ENCODE measurements at places on chromosomes 2 and 18.

DNA sequence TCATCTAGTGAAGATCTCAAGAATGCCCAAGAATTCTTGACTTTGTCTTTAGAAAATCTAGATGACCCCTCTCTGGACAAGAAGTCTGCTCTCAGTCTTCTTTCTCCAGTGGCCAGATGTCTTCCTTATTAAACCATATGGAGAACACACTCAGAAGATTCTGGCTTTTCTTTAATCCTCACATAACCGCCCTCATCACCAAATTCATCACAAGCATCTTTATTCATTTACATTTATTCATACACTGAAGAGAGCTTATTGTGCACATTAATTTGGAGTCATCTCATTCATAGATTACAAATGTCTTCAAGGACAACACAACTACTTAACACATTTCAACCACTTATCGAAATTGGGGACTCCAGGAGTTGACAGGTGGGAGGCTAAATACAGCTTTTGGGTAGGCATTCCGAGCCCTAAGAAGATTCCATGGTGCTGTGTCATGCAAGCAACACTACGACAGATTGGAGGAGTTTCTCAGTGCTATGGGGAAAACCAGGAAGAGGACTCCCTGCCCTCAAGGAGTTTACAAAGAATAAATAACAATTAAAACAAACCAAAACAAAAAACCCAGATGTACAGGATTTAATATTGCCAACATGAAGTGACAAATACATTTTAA, 64.8 kb upstream of the LCLAT1 start:
- H3K36me3 ChIP-seq, result no peaks in the 10 kb centered on the region
- DNase-seq, result no peak
- H3K27me3 ChIP-seq, result no peaks in the 10 kb centered on the region
- H3K4me1 ChIP-seq, result no peaks in the 10 kb centered on the region

DNA sequence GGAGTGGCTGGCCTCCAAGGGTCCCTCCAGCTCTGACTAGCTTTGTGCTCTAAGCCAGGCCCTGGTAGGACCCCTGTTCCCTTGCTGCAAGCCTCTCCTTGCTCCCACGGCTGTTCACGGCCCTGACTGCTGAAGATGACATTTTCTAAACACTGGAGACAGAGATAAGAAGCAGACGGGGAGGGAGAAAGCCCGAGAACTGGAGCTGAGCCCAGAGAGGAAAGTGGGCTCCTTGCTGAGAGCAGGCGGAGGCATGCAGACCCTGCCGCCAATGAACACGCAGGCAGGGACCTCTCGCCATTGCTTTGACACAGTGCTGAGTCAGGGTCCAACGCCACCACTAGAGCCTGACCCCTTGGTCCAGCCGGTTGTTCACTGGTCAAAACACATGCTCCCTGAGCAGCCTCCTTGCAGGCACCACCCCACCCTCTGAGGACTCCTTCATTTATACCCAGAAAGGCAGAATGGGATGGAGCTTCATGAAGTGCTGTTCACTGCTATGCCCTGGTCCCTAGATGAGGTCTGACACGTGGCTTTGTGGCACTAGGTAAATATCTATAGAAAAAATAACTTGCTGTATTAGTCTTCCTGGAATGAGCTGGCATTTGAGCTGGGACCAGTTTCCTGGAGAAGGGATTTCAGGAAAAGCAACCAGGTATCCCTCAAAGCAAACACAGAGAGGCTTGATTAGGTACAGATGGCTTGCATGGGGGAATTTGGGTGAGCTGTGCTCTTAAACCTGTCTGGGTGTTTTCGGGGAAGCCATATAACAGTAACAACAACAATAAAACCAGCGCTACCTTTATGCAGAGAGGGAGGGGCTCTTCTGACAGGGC, 65.7 kb downstream of the MCFD2 start:
- no peak overlapping the region for H3K27ac ChIP-seq
- peaks cover 65% of the 10 kb centered on the region for H3K27me3 ChIP-seq
- no peaks in the 10 kb centered on the region for H3K36me3 ChIP-seq
- DNase-seq, result no peak
- no peaks in the 10 kb centered on the region for H3K4me1 ChIP-seq
- H3K4me3 ChIP-seq, result no peak overlapping the region

GRCh38 chr2:195602687-195603086, 54.3 kb upstream of the SLC39A10 start:
- H3K4me1 ChIP-seq, result no peaks in the 10 kb centered on the region
- no peak for DNase-seq
- no peak overlapping the region for H3K4me3 ChIP-seq
- no peak overlapping the region for H3K27ac ChIP-seq

DNA sequence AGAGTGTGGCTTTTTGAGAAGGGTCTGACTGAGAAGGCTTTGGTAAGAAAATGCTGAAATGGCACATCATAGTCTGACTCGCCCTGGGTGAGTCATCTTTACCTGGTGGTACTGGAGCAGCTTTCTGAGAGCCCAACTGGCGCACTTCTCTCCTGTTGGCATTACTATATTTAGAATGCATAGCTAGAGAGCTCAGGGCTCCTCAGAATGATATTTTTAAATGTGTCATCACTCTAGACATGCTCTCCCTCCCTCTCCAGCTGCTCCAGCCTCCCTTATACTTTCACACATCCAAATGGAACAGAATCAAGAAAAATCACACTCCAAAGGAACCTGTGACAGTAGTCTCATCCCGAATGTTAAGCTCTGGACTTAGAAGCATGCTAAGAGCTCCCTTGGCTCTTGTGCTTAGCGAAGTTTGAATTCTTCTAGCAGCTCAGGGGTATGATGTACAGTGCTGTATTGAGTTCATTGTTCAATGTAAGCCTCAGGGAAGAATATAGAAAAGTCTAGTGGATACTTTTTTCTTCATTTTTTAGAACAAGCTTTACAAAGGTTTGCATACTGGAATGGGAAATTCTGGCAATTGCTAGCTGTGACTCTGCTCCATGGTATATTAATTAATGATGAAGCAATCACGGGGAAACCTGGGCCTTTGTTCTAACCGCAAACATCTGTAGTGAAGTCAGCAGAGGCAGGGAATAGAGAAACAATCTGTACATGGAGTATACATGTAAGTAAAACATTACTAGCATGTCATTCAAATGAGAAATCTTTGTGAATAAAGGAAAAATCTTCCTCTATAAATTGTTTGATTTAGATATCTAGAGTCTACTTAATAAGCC, 751.2 kb upstream of the NRXN1 start:
- H3K27me3 ChIP-seq, result no peaks in the 10 kb centered on the region
- H3K4me3 ChIP-seq, result no peak overlapping the region
- no peaks in the 10 kb centered on the region for H3K4me1 ChIP-seq
- DNase-seq, result no peak

DNA sequence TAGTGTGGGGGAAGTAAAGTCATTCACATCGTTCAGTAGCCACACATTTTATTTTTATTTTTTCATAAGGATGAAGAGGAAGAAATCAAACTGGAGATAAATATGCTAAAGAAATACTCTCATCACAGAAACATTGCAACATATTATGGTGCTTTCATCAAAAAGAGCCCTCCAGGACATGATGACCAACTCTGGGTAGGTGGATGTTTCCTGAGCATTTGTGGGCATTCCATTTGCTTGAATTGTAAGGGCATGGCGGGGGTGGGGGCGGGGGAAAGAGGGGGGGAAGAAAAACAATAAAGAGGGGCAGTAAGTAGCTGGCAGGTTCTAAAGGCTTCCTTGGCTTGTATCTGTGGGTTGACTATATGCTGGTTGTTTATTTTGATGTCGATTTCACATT, 126.4 kb downstream of the MAP4K4 start:
- peaks cover 47% of the 10 kb centered on the region for H3K36me3 ChIP-seq
- H3K27me3 ChIP-seq, result no peaks in the 10 kb centered on the region
- no peak overlapping the region for H3K4me3 ChIP-seq

DNA sequence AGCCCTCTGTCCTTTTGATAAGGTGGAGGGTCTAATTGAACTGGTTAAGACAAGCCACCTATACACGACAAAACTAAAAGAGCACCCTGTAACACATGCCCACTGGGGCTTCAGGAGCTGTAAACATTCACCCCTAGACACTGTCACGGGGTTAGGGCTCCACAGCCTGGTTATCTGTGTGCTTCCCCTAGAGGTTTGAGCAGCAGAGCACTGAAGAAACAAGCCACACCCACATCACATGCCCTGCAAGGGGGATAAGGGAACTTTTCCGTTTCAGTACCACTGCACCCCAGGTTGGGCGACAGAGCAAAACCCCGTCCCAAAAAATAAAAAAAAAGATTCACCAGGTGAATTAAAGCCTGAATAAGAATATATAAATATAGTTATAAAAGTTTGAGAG, 913.7 kb upstream of the ACVR2A start:
- no peak overlapping the region for H3K4me3 ChIP-seq
- no peak for DNase-seq
- no peaks in the 10 kb centered on the region for H3K36me3 ChIP-seq
- H3K27me3 ChIP-seq, result no peaks in the 10 kb centered on the region

GRCh38 chr2:184270660-184271059, 327.7 kb upstream of the ZNF804A start:
- H3K4me3 ChIP-seq, result no peak overlapping the region
- no peak overlapping the region for H3K27ac ChIP-seq
- no peak for DNase-seq
- H3K4me1 ChIP-seq, result no peaks in the 10 kb centered on the region

GRCh38 chr18:11500153-11501122, 109.0 kb upstream of the SLC35G4 start:
- H3K4me3 ChIP-seq, result no peak overlapping the region

DNA sequence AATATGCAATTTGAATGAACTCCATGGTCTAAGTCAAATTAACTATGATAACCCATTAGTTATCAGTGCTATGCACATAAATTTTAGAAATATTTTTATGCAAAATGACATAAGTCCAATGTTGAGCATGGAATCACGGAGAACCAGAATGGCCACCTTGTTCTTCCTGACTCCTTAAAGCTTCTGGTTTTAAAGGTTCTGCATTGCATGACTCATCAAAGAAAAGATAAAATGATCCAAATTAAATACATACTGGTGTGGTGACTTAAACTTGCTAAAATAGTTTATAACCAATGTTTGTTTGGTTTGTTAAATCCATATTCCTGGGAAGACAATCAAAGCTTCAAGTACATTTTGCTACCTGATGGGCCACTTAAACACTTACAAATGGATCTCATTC, 1146.9 kb upstream of the NRXN1 start:
- no peaks in the 10 kb centered on the region for H3K27me3 ChIP-seq
- no peak for DNase-seq
- no peaks in the 10 kb centered on the region for H3K4me1 ChIP-seq
- H3K27ac ChIP-seq, result no peak overlapping the region
- no peak overlapping the region for H3K4me3 ChIP-seq
- no peaks in the 10 kb centered on the region for H3K36me3 ChIP-seq

DNA sequence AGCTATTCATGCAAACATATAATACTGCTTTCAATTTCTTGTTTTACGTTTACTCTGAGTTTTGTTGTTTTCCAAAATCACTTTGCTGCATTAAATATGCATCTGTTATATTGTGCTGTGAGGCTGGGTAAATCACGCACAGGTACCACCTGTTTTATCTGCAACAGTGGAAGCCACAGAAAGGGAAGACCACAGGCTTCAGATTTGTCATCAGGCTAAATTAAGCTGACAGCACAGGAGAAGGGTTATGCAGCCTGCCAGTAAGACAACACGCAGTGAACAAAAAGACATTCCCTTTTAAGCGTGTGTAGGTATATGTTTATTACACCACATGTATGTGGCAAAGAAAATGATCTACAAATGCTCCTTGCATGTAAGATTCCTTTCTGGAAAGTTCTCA, 38.2 kb downstream of the ZNF516 start:
- no peaks in the 10 kb centered on the region for H3K27me3 ChIP-seq
- no peak for DNase-seq
- H3K4me1 ChIP-seq, result peaks cover 32% of the 10 kb centered on the region
- no peak overlapping the region for H3K27ac ChIP-seq
- H3K36me3 ChIP-seq, result peaks cover 5% of the 10 kb centered on the region

DNA sequence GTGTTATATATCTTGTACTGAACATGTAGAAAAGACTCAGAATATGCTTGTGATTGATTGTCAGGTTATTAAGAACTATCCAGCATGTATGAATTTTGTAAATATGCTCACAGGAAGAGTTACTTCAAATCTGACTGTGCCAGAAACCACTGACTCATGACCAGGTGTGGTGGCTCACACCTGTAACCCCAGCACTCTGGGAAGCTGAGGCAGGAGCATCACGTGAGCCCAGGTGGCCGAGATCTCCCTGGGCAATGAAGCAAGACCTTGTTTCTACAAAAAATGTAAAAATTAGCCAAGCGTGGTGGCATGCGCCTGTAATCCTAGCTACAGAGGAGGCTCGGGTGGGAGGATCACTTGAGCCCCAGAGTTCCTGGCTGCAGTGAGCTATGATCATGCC, 126.6 kb downstream of the COMMD1 start:
- no peak overlapping the region for H3K4me3 ChIP-seq
- H3K36me3 ChIP-seq, result no peaks in the 10 kb centered on the region
- no peaks in the 10 kb centered on the region for H3K4me1 ChIP-seq
- H3K27me3 ChIP-seq, result no peaks in the 10 kb centered on the region

DNA sequence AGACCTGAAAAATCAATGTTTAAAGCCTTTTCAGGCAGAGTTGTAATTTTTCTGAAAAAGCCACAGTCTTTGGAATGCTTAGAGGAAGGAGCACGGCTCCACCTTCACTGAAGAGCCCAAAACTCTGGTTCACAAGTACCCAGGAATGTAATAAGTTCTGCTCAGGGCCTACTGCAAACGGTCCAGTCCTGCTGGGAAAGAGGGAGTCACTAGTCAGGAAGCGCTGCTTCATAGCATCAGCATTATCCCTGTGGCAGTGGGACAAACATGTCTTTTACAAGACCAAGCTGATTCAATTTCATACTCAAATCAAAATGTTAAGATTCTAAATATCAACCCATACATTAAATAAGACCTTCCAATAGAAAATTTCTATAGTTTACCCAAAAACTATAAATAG, 152.9 kb upstream of the PGAP1 start:
- no peak overlapping the region for H3K27ac ChIP-seq
- DNase-seq, result no peak
- no peaks in the 10 kb centered on the region for H3K27me3 ChIP-seq
- H3K36me3 ChIP-seq, result no peaks in the 10 kb centered on the region

- H3K4me1 ChIP-seq, result no peaks in the 10 kb centered on the region
- no peaks in the 10 kb centered on the region for H3K36me3 ChIP-seq
- H3K27me3 ChIP-seq, result no peaks in the 10 kb centered on the region
- no peak overlapping the region for H3K27ac ChIP-seq
Observed at GRCh38 chr2:153106802-153107477, 371.6 kb downstream of the RPRM start.

DNA sequence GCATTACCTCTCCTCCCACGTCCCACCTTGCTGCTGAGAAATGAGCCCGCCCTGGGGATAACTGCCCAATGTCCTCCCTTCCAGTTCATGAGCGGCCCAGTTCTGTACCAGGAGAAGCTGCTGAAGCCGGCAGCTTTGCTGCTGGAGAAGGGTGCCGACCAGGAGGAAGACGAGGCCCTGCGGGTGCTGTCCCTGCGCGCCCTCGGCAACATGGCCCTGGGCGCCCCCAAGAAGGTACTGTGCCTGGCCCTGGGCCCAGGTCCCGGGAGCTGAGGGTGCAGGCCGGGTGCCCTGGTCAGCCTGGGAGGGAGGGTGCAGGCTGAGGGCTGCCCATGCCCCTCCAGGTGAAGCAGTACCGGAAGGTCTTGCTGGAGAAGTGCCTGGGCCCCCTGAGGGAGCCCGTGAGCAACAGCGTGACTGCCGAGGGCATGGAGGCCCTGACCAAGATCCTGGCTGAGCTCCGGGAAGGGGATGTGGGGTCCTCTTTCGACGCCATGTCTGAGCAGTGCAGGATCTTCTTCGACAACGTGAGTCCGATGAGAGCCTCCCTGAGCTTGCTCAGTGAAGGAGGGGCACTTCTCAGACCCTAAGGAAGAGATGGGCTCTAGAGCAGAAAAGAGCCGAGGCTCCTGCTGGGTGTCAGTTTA, 25.7 kb downstream of the HJURP start:
- peaks cover 6% of the 10 kb centered on the region for H3K4me1 ChIP-seq
- no peaks in the 10 kb centered on the region for H3K27me3 ChIP-seq
- DNase-seq, result no peak
- no peak overlapping the region for H3K27ac ChIP-seq

Data from neuronal stem cell (in vitro differentiated cells).